ENCODE measurements at places on chromosomes 1 and 21.
A peak's percentile ranks its signal among the peaks of the same experiment; 100 is the strongest.

GRCh38 chr1:115713906-115714305, 54.6 kb downstream of the CASQ2 start:
- DNase-seq = no peak

- no peak for DNase-seq
Measured at GRCh38 chr1:202965422-202965821, 1.6 kb downstream of the CYB5R1 start.

- no peak for DNase-seq
Measured at GRCh38 chr1:193524616-193525015, 338.2 kb upstream of the B3GALT2 start.

- DNase-seq = peak; percentile 9
Measured at GRCh38 chr1:36673202-36673601, 190.5 kb upstream of the CSF3R start.

- no peak for DNase-seq
Measured at GRCh38 chr1:22090867-22091266, 38.4 kb downstream of the CDC42 start.

Measured in H1 (cell line).